ENCODE measurements at places on chromosomes 1 and 21.

- DNase-seq = no peak
Measured at GRCh38 chr1:150874455-150875196, 1.8 kb downstream of the ARNT start.

DNA sequence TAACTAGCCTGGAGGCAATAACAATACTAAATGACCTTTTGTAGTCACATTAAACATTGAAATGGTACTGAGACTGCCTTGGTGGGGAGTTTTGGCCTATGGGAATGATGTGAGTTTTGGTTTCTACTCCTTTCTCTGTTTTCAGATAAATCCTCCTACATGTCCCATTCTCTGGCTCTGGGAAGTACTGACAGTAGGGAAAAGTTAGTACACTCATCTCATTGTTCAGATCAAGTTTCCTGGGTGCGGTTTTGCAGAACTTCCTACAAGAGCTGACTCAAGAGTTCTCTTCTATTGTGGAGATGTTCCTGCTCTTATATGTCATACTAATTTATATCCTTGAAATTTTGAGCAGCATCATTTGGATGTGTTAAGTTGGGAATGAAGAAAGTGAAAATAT is 74.2 kb upstream of the MACF1 start:
- DNase-seq = no peak

GRCh38 chr1:110174961-110175360 is 24.7 kb downstream of the SLC6A17 start:
- DNase-seq = no peak

GRCh38 chr21:42133131-42133530 is 62.0 kb downstream of the UMODL1 start:
- no peak for DNase-seq

GRCh38 chr1:171622152-171622462 is at the start of gene MYOCOS:
MYOCOS (plus strand) TSS chr1:171622243; CDS start chr1:171623884, 1,641 bp downstream.
- DNase-seq = no peak

DNA sequence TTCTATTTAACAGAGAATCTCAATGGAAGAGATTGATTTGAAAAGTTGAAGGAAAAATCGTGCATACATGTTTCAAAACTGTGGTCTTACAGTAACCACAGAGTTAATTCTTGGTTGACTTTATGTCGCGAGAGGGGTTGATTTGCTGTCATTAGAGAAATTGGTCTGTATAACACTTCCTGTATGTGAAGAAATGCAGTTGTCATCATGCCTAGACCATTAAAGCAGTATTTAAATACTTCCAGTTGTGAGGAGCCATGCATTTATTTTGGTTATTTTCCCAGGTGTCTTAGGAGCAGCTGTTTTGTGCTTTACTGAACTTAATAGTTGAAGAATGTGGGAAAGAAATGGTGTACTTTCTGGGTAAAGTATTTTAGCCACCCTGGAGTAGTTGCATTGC is 76.2 kb downstream of the NFIA start:
- DNase-seq = no peak

DNA sequence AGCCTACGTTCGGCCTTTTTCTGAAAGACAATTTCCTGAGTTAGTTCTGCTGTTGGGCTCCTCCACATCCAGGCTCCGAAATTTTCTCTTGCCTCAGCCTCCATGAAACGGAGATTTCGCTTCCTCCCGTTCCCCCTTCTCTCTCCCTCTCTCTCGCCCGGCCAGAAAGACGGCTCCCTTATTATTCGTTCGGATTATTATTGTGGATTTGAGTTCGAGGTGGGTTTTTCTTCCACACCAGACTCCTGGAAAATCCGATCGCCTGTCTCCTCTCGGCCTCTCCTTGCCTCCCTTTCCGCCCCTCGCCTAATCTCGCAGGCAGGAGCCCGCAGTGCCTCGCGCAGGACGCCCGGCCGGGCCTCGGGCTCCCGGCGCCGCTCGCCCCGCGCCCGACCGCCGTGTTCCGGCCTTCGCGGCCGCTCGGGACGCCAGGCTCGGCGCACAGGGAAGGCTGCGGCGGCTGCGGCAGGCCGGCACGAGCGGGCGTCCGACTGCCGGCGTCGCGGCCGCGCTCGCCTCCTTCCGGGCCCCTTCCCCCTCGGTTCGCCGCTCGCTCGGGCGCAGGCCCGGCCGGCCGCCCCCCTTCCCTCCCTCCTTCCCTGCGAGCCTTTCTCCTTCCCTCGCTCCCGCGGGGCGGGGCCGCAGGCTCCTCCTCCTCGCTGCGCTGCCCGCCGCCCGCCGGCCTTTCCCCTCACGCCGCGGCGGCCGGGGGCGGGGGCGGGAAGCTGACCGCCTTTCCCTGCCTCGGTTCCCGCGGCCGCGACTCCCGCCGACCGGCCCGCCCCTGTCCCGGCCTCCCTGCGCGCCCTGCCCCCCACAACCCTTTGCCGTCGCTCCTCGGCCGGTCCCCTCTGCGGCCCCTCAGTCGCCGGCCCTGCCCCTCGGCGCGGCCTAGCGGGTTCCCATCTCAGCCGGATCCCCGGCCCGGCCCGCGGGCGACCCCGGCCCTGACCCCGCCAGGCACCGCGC is at the start of gene ARHGEF11:
ARHGEF11 (minus strand) TSS at position 493 of the 969 bp plus-strand sequence. CDS start 1,412 bp downstream, outside the sequence.
- DNase-seq = no peak

DNA sequence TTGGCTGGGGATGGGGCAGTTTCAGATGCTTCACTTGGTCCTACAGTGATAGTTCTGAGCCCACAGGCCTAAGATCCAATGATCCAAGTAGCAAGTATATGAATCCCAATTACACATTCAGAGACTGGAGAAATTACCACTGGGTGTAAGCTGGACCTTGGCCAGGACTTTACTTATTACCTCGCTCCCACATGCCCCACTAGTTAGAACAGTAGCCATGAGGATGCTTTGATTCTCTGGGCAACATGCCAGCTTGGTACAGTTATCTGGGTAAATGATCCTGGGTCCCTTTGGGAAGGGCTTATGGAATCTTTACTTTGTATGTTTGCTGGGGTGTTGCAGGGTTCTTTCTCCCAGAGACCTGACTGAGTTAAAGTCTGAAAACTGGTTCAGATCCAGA is 5.0 kb upstream of the FCAMR start:
- DNase-seq = no peak

DNA sequence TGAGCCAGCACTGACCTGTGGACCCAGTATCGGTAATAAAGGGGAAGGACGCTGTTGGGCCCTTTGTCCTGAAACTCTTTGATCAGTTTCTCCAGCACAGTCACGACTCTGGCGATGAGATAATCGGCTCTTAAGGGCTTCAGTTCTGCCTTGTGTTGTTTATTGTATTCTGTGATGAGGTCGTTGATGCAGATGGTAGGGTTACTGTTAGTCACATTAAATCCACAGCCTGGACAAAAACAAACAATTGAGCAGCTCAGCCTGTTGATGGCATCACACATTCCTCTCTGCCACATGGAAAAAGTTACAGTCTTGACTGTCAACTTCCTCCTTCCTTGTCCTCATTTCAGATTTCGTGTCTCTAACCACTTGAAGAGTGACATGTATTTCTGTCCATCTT is 57.6 kb downstream of the SIM2 start:
- DNase-seq = no peak

GRCh38 chr1:191709215-191709614 is 449.0 kb upstream of the RGS18 start:
- DNase-seq = no peak

DNA sequence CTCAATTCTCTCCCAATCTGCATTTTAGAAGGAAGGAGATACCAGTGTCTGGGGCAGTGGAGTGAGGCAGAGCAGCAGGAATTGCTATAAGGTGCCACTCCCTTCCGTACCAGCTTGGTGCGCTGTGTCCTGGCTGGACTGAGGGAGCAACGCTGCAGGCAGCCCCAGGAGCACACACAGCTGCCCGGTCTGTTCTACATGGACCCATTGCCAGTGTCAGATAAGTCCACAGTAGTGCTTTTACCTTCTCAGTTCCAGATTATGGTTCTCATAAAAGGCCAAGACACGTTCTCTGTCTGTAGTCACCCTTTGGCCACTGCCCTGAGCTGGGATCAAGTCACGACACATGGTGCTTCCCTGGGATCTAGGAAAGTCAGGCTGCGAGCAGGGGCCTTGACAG is 44.1 kb upstream of the BARHL2 start:
- no peak for DNase-seq

GRCh38 chr21:42010507-42011495 is 641 bp upstream of the ZBTB21 start:
- DNase-seq = peak; percentile 13

GRCh38 chr1:112504001-112504660 is 4.6 kb upstream of the WNT2B start:
- DNase-seq = no peak

DNA sequence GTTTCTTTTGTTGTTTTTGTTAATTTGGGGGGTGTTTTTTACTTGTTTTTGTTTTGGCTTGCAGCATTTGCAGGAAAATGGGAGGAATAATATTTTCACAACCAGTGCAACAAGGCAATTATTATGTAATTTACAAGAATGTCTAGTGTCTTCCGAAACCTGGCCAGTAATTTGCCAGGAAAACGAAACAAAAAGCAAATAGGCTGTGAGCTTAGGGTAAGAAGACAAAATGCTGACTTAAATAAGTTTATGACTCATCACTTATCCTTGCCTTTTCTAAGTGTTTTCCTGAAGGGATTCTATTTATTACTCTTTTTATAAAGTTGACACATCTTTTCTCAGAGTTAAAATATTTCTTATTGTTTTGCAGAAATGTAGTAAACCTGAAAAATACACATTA is 49.8 kb downstream of the KCNT2 start:
- DNase-seq = no peak

- no peak for DNase-seq
Measured at GRCh38 chr1:149845416-149845815, 54.0 kb upstream of the BOLA1 start.

DNA sequence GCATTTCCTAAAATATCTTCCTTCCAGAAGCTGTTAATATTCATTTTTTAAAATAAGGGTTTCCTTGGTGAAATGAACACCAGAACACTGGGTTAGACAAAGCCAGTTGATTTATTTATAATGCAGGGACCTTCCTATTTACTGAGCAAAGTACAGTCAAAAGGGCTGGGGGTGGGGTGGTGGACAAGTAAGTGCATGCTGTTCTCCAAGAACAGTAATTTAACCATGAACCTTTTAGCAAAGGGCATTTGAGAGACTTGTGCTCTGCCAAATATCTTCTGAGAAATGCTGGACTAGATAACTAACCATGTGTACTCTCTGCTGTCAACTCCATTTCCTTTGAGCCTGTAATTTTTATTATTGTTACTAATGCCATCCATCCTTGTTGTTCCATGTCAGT is 100.2 kb downstream of the OMA1 start:
- DNase-seq = no peak

- no peak for DNase-seq
Measured at GRCh38 chr21:32389337-32390015, 3.3 kb downstream of the URB1 start.

GRCh38 chr1:230138561-230139239 is 71.7 kb downstream of the GALNT2 start:
- DNase-seq = no peak

DNA sequence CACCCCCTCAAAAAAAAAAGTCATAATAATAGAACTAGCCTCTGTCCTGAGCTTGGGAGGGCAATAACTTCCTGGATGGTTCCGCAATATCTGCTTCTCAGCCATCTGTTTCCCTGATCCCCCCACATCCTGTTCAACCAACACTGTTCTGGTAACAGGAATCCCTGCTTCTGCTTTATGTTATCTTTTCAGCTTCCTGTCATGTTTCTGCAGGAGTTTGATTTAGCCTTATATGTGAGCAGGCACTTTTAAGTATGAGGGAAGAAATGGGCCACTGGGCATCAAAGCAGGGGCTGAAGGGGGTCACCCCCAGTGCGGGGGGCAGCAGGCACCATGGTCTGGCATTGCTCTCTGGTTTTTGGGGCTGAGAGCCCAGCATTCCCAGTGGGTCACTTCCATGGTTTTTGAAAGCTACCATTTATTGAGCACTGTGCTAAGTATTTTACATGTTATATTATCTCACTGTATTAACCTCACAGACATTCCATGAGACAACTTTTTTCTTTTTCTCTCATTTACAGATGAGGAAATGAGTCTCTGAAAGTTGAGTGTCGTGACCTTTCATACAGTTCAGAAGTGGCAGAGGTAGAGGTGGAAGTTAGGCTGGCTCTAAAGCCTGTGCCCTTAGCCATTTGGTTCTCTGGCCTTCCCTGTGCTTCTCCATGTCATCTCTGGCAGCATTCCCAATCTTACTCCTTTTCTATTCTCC is 61.9 kb downstream of the DNTTIP2 start:
- DNase-seq = no peak

GRCh38 chr1:5399771-5400170 is 592.5 kb downstream of the NPHP4 start:
- DNase-seq = no peak

DNA sequence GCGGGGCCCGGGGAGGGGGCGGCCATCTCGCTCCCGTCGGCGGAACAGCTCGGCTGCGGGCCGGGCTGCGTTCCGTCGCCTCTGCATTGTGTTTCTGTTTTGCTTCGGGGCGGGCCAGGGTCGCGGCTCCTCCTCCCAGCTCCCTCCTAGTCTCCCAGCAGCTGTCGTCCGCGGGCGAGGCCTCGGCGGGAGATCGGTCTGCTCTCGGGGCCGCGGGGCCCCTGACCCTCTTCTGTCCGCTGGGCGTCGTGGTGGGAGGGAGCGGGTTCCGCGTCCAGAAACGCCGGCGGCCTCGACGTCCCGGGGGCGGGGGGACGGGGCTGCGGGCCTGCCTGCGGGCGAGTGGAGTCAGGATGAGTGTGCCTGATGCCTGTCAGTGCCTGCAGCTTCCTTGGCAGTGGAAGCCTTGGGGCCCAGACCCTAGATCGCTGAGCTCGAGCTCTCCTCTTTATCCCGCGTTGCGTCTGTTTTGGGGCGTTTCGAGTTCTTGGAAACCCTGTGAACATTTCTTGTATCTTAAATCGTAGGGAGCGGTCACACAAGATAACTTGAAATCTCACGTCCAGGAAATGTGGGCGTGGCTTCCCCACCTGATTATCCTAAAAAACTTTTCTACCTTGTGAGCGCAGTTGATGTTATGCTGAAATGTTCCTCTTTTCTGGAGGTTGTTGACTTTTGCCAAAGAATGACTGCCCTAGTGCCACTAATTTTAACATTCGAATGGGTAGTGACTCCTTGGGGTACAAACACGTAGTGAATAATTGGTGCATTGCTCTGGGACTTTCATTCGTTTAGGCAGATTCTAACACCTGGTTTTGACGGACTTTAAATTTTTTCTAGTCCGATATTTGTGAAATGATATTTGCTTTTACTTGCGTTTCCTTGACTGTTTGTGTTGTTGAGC is 676 bp downstream of the MORC3 start:
- DNase-seq = peak; percentile 51

GRCh38 chr1:118073648-118074435 is 111.2 kb downstream of the SPAG17 start:
- no peak for DNase-seq

- DNase-seq = no peak
Measured at GRCh38 chr1:170840371-170840770, 95.0 kb upstream of the MROH9 start.

DNA sequence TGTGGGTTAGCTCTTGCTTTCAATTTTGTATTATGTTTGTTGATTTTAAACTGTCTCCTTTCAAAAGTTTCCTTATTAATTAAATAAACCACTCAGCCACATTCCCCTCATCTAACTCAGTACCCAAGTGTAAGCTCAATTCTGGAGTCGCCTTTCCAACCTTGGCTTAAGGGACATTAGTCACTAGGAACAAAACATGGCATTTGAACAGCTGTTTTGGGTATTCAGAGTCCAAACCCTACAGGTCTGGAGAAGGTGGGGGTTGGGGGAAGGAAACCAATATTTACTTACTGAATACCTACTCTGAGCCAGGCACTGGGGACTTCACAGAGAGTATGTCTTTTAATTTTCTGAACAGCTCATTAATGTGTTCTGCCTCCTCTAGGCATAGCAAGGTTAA is 117.2 kb upstream of the JUN start:
- DNase-seq = no peak

GRCh38 chr1:92366040-92366395 is 67.2 kb downstream of the RPAP2 start:
- DNase-seq = no peak
